ENCODE measurements at places on chromosomes 5 and 9.

GRCh38 chr9:114055894-114056293, 22.2 kb downstream of the AMBP start:
- DNase-seq = no peak

- DNase-seq = no peak
These were observed 50.6 kb downstream of the LHX2 start for GRCh38 chr9:124062172-124062571.

GRCh38 chr5:72474046-72474500, 33.1 kb downstream of the ZNF366 start:
- no peak for DNase-seq

DNA sequence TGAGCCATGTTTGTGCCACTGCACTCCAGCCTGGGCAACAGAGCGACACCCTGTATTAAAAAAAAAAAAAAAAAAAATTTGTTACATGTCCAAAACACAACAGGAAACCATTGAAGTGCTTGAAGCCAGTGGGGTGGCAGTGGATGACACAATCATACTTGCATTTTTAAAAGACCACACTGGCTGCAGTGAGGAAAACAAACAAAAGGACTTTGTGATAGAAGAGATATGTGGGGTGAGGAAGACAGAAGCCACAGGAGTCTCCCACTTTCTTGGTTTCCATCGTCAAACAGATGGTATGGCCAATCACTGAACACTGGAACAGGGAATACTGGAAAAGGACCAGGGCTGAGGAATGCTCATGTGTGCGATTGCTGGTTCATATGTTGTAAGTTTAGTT, 20.9 kb upstream of the COMMD10 start:
- no peak for DNase-seq

- no peak for DNase-seq
These were observed 60.3 kb downstream of the RICTOR start for GRCh38 chr5:39013938-39014337.

Measured in stimulated activated CD8-positive, alpha-beta memory T cell treated with anti-CD3 and anti-CD28 coated beads, Interleukin-15, amount 100 ng/mL, for 24 hours (primary cell).